ENCODE measurements at places on chromosomes 11 and 22.
A peak's percentile ranks its signal among the peaks of the same experiment; 100 is the strongest.

GRCh38 chr11:78635814-78636506, 61.3 kb upstream of the NARS2 start:
- DNase-seq = no peak

DNA sequence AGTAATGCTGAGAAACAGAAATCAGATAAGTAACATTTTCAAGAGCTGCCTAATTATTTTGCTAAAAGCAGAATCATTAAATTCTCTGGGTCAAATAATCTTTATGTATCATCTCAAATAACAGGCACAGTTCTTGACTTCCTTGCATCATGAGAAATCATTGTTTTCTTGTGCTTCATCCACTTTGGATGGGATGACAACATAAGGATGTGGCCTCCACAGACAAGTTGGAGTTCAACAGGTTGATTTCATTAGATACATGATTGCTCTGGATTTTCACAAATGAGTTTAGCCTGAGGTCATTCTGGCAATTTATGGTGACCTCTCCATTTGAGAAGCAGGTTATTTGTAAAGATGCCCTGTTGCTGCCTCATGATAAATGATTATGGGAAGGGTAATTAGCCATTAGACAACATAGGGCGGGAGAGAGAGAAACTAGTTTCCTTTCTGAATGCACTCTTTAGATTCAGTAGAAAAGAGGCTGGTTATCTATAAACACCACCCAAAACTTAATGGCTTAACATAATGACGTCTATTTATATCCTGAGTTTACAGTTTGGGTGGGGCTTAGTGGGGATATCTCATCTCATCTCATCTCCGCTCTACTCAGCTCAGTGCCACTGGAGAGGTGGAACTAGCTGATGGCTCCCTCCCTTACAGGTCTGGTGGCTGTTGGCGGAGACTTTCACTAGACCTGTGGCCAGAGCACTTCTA, 35.0 kb upstream of the ADORA2A start:
- no peak for DNase-seq

DNA sequence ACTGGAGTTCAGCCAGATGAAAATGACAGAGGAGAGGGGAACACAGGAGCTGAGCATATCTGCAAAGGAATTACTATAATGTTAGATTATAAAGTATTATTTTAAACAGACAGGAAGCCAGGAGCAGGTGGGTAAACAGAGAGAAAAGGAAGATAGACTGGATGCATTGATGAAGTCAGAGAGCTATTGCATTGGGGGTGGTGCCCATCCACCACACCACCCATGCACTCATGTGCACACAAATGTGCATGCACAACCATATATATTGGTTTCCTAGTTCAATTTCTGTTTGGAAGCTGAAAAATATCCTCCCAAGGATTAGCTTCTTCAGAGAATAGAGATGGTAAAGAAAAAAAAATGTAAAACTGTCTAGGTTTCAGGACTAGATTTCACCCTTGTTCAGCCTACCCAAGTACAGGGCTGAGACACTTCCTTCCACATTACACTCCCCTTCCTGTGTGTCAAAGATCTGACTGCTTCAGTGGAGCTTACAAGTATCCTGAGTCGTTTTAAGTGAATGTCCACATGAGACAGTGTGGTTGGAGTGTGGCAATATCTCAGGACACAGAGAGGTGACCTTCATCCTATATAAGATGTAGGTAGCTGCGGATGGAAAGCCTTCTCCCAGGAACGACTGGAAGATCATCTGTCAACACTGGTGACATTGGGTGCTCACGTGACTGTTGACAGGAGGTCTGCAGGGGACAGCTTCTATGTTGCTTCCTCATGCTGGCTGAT, 12.2 kb upstream of the SMPD1 start:
- DNase-seq = no peak

DNA sequence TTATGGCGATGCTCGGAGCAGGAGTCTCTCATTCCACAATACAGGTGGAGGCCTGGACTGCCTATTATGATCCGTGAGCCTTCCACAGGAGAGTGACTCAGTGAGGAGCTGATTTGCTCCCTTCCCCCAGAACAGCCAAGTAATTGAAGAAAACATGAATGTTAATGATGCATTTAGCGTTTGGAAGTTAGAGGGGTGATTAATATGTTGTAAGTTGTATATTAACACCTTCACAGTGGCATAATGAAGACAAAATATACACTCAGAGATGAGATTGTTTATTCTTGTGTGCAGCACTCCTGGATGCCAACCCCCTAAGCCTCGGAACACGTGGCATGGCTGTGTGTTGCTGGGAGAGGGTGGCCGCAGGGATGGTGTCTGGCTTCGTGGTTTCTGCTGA, 98.6 kb downstream of the GRIK4 start:
- no peak for DNase-seq

DNA sequence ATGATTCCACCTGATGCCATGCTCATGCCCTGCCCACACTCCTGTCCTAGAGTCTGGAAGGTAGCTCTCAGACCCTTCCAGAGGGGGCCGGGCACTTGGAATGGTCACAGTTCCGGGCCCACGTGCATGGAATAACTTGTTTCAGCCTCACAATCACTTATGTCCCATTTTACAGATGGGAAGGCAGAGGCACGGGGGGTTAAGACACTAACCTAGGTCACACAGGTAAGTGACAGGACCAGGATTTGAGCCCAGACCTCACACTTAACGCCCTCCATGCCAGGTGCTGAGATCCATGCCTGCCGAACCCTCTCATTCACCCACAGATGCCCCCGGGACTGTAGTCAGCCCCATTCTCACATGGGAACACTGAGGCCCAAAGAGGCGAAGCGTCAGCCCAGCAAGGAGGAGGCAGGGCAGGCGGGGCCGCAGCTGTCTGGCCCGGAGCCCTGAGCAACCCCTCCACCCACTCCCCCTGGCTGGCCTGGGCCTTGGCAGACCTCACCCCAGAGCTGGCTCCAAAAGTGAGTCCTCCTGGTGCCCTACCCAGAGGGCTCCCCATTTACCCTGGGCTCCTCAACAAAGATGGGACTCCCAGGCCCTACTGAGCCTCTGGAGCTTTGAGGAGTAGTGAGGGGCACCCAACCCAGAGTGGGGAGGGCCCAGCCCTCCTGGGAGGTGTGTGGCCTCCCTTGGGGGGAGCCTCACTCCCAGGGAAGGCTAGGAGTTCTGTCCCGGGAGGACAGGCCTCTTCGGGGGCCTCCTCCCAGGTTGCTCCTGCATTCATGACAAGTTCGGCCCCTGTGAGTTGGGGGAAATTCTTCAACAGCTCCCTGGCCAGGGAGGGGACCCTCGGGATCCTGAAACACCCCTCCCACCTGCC, 2.4 kb upstream of the ALDH3B1 start:
- DNase-seq = no peak

GRCh38 chr11:130344841-130345240, 30.1 kb upstream of the ZBTB44 start:
- DNase-seq = no peak

DNA sequence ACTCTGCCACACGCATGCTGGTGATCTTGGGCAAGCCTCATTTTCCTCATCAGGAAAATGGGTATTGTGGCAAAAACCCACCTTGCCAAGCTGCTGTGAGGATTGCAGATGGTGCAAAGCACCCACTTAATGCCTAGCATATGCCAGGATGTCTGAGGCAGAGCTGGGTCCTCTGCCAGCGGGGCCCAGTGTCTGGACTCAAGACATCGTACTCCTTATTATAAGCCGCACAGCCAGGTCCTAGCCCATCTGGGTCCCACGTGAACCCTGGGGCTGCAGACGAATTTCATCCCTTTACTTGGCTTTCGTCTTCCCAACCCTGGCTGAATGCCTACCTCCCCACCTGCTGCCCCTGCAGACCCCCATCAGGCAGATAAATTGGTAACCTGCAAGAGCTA, 34.5 kb upstream of the ALX4 start:
- DNase-seq = no peak

- no peak for DNase-seq
Measured at GRCh38 chr11:36741515-36741914, 143.5 kb upstream of the RAG2 start.

GRCh38 chr11:7079545-7080135, 9.2 kb upstream of the RBMXL2 start:
- DNase-seq = no peak

- no peak for DNase-seq
Measured at GRCh38 chr11:70078095-70078780, at the start of gene ANO1. Gene ANO1, plus strand, starts transcription at chr11:70078317. Its CDS starts 290 bp downstream, at chr11:70078607.

- DNase-seq = no peak
Measured at GRCh38 chr22:38657045-38657909, 839 bp downstream of the CBY1 start.

- DNase-seq = no peak
Measured at GRCh38 chr11:2790568-2790921, 90.8 kb upstream of the KCNQ1OT1 start.

DNA sequence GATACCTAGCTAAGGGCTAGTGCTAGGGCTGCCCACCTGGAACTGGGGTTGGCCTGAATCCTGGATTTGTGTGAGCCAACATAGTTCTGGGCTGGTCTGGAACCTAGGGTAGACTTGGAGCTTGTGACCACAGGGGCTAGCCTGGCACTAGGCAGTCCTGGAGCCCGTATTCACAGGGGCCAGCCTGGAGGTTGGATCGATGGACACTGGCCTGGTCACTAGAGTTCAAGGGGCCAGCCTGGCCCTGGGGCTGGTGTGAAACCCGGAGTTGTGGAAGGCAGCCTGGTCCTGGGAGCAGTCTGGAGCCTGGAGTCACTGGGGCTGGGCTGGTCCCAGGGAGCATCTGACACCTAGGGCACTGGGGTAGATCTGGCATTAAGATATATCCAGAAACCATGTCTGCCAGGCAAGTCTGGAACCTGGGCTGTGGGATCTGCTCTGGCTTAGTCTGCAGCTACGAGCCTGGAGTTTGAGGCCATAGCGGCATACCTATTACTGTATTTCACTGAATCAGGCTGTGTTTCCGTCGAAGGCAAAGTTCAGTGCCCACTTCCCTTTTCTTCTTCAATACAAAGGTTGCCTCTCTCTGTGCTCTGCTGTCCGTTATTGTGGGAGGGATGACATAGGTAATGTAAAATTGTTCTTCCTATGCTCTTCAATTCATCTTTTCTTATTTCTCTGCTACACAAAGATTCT, 9.1 kb upstream of the GLYATL1B start:
- no peak for DNase-seq

DNA sequence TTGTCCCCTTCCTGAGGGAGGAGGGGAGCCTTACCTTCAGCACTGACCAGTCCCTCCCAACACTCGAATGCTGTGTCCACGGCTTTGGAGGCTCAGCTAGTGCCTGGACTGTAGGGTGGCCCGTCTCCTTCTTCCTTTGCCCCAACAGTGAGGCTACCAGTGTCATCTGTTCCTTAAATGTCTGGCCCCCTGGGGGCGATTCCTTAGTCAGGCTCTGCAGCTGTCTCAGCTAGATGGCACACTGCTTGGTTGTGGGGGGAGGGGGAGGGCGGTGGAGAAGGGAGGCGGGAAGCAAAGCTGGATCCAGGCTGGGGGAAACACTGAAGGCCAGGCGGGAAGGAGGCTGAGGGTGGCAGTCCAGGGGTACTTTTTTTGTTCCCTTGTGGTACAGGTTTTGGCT, at the start of gene IGSF22:
IGSF22 (minus strand) TSS at position 149 of the 400 bp plus-strand sequence. CDS start 1,952 bp downstream, outside the sequence.
- no peak for DNase-seq

GRCh38 chr11:94866231-94866822, 98.2 kb downstream of the AMOTL1 start:
- DNase-seq = no peak

- peak; percentile 93 for DNase-seq
Measured at GRCh38 chr11:65833297-65834030, at the start of gene SNX32. Gene SNX32, plus strand, starts transcription at chr11:65833963. Its CDS starts 103 bp downstream, at chr11:65834066.

- no peak for DNase-seq
Measured at GRCh38 chr11:74672956-74673692, 58.1 kb downstream of the CHRDL2 start.

GRCh38 chr22:24688256-24688655, 85.3 kb downstream of the GGT1 start:
- DNase-seq = no peak

GRCh38 chr11:96622026-96622634, 232.3 kb downstream of the JRKL start:
- no peak for DNase-seq

GRCh38 chr11:46534711-46535110, 59.1 kb downstream of the AMBRA1 start:
- DNase-seq = no peak

- DNase-seq = no peak
Measured at GRCh38 chr22:25039754-25040153, 87.2 kb downstream of the KIAA1671 start.

DNA sequence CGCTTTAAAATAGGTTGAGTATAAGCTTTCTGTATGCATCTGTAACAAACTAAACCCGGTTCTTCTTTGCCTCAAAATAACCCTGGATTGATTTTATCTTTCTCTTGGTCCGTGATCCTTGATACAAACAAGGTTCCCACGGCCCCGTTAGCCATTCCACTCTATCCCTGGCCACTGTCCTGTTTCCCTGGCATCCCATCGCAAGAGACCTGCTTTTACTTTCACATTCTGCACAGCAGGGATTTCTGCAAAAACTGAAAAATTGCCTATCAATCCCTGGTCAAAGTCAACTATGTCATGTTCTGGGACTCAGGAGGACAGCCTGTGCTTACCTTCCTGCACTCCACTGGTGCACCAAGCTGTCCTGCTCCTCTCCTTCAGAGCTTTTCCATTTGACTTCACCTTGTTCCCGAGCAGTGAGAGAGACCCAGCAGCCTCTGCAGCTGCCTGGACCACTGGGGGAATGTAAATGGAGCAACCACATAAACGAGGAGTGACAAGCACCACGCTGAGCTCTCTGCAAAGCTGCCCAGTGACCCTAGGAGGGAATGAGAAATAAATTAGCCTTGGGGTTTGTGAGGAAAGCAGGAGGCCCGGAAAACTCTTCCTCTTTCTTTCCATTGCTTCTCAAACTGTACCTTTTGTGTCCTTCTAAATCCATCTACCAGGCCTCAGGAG, 175.9 kb downstream of the NTM start:
- no peak for DNase-seq

DNA sequence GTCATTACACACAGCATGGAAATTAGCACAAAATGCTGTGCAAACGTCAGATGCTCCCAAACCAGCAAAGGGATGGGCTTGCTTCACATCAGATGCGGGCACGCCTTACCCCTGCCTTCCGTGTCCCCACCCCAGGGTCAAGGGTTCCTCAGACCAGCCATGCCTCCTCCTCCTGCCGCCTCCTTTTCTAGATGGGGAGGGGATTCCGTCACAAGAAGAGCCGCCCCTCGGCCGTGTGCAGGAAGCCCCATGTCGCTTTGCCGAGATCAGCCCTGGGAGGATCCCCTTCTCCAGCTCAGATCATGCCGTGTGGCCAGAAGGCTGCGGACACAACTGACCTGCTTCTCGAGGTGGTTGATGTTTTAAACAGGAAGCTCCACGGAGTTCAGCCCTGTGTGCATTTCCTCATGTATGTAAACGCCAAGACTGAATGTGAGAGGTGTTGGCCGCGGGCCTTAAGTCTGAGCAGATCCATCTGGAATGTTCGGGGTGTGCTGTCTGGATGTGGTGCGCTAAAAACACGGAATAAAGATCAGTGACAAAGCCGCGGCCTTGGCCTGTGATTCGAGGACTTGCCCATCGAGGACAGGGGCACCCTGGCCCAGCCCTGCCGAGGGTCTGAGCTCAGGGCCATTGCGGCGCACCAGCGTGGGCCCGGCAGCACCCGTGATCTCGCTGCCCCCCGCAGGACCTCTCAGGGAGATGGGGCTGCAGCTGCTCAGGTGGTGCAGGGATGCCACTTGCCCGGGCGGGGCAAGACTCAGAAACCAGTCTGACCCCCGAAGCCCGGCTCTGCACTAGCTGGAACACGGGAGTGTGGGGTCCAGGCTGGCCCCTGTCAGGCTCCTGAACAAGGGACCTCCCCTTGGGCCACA, 412.9 kb downstream of the TBC1D22A start:
- DNase-seq = no peak

Measured in anterior cingulate cortex (tissue), 58 donors.